Stimulated activated CD4-positive, alpha-beta T cell treated with anti-CD3 and anti-CD28 coated beads, Interleukin-1b, Interleukin-23, amount 100 ng/mL, for 1 hour (primary cell): ENCODE measurements at places on chromosomes 5 and 9.

DNA sequence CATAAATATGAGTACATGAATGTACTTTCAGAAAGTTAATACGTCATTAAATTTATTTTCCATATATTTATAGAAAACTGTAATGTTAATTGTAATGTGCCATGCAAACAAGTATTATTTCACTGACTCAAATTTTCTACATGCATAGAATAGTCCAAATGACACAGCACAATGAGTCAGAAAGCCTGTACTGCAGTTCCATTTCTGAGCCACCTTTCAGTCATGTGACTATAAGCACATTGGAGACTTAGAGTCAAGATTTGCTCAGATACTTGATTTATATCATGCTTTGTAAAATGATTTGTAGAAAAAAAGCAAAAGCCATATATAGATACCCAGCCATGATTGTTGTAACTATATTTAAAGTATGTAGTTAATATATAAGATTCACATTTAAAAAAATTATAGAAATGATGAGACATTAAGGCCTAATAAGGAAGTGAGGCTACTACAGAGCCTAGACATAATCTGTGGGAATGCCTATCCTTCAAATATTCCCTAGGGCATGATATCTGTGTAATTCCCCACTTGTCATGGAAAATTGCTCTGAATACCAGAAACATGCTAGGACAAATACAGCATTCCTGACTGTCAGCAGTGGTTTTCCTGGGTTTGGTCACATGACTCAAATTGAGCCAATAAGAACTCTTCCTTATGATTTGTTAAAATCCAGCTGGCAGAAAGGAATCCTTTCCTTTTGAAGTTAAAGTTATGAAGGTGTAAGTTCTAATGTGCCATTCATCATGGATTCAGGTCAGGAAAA, 50.0 kb downstream of the PTPRD start:
- no peak for DNase-seq

DNA sequence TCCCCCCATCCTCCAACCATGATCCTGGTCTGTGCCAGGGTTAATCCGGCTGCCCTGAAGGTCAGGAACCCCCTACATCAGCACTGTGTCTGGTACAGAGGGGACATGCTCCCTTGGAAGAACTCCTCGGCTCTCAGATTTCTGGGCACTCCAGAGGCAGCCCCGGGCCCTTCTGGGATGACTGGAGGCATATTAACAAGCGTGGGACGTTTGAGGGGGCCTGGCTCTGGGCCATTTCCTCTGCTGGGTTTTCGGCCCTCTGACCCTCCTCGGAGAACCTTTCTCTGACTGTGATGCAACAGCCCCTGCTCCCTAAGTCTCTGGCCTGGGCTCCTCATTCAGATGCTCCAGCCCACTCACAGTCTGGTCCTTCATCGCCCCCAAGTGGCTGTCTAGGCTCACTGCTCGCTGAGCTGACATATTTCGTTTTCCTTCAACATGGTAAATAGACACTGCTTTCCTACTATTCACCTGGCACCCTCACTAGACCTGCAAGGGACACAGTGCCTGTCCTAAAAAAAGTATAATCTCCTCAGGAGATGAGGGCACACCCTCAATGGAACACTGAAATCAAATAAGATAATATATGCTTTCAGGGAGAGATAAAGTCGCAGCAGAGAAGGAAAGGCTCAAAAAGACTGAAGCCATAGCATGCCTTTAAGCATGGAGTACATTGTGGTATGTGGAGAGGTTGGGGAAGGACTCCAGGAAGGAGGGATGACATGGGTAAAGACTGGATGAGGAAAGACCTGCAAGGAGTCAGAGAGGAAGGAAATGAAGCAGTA, 404.7 kb upstream of the TRPC7 start:
- DNase-seq: no peak

DNA sequence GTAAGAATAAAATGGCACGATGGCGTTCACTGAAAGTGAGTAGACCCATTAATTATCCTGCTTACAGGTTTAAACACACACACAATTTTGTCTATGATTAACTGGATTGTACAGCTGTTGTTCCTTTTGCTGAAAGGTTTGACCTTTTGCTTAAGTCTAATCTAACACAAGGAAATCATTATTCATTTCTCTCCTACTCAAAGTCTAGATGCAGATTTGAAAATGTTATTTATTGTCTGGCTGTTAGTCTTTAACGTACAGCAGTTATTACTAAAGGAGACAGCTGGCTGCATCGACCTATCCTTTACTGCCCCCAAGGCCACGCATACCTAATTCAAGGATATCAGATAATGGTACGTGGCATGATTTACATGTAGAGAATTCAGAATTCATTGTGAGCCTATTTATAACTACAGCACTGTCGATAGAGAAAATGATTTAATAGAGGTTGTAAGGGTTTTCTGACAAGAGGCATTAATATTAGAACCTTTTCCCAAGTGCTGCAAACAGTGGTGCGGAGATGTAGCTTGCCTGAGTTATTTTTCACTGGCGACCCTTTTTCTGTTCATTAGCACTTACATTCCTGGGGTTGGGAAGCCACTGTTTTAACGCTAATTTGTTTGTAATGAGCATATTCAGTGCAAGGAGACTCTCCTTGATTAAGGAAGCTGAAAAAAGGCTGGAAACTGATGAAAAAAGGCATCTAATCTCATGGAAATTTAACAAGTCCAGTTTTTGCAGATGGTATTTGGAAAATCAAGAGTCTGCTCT, 368.4 kb upstream of the GRAMD2B start:
- DNase-seq: no peak

GRCh38 chr5:15483351-15484097, 16.5 kb upstream of the FBXL7 start:
- DNase-seq: no peak

DNA sequence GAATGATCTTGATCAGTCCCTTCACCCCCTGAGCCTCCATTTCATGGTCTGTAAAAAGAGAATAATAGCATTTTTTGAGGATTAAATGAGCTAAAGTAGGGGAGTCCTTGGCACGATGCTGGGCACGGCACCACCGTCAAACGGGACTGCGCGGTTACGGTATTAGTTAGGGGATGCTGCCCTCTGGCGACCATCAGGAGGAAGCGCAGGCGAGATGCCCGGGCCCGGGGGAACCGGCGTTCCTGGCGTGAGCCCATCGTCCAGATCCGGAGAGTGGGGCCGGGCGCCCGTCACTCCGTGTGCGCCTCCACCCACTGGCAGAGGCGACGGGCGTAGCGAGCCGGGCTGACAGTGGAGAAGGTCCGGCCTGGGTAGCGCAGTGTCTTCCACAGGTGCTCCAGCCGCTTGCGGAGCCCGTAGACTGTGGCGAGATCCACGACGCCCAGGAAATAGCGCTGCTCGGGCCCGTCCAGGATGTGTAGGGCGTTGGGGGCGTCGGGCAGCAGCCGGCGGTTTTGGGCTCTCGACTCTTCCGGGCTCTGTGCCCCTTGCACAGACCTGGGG, 4.8 kb upstream of the ST6GALNAC4 start:
- DNase-seq: peak; percentile 66

DNA sequence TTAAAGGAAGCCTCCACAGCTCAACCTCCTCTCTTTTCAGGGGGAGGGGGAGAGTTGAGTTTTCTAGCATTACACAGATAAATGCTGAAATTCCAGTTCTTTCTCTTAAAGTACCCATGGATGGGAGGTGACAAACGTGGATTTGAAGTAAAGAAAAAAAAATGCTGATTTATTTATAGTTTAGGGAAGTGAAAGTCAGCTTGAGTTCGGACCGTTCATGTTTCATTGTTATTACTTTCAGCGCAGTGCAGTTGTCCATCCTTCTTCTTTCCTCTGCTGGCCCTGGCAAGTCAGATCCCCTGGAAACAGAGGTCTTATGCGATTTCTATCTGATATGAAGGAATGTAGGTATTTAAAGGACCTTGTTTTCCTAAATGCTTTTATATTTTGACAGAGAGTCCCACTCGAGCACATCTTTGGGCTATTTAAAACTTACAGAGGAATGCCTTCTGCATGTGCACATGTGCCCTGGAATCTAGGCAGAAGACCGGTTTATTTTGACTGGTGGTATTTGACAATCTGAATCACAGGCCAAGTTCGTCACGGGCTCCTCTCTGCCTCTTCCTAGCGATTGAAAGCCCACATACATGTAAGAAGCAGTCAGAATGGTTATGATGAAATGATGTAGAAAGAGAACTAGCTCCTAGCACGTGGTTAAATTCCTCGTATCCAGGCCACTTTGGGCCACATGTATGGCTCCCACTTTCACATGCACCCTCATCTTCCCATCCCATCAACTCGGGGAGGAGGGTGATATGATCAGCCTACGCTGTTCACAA, 385.2 kb upstream of the KLF4 start:
- DNase-seq: no peak

DNA sequence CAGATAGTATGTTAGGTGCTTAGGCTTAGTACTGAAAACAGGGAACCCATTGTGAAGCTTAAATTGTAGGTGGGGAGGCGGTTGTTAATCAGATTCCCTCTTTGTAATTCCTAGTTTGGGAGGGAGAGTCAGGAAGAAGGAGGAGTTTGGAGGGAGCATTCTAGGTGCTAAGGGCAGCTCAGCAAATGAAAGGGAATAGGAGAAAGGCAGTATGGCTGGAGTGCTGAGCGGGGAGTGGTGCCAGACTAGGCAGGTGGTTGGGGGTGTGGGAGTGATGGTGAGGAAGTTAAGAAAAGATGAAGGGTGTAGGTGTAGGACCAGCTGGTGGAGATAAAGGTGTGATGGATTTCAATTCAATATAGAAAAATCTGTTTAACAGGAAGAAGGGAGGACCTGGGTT, 11.1 kb upstream of the GARNL3 start:
- no peak for DNase-seq

GRCh38 chr5:115686738-115687074, 60.9 kb upstream of the TMED7 start:
- no peak for DNase-seq

DNA sequence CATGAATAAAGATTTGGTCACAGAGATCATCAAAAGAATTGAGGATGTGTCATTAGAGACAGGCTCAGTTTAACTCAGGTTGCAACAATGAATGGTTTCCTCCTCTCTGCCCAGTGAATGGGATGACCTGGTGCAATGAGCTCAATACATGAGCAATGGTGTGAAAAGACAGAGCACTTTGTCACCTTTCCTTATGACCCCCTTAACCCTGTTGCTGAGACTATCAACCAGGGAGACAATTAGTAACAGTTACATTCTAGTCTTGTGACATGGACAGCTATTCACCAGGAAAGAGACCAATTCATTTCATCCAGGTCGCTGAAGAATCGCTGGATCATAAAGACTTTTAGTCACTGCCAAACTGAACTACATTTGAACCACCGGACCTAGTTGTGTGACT, 19.9 kb upstream of the CDH6 start:
- no peak for DNase-seq

GRCh38 chr9:125633116-125633745, 73.8 kb downstream of the MAPKAP1 start:
- no peak for DNase-seq

GRCh38 chr9:8096091-8096490, 296.5 kb upstream of the DMAC1 start:
- DNase-seq: no peak

GRCh38 chr5:60597572-60598320, 102.2 kb downstream of the DEPDC1B start:
- DNase-seq: no peak

- no peak for DNase-seq
Measured at GRCh38 chr5:116455061-116455460, 119.6 kb downstream of the SEMA6A start.

DNA sequence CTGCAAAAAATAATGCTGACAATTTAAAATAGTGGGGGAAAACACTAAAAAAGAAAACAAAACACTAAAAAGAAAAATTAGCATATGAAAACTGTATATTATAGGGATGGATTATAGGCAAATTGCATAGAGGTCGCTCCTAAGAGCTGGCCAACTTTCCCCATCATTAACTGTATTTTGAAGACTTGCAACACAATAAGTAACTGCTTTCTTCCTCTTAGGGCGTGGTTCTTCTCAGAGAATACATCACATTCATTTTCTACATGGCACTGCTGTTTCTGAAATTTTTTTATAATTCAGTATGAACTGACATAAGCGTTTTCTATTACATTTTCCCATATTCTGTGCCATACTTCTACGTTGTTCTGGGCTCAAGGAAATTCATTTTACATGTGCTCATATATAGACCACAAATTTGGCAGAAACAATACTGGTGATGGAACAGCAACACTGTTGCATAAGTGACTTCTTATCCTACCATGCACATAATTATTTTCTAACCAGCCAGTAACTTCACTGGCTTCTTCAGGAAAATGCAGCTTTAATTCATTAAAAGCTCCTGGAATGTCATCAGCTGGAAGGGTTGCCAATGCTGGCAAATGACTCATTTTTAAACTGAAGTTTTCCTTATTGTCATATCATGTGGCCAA, 171.2 kb upstream of the DMAC1 start:
- no peak for DNase-seq

GRCh38 chr9:128117613-128118471, 9.7 kb downstream of the PTGES2 start:
- peak; percentile 95 for DNase-seq

DNA sequence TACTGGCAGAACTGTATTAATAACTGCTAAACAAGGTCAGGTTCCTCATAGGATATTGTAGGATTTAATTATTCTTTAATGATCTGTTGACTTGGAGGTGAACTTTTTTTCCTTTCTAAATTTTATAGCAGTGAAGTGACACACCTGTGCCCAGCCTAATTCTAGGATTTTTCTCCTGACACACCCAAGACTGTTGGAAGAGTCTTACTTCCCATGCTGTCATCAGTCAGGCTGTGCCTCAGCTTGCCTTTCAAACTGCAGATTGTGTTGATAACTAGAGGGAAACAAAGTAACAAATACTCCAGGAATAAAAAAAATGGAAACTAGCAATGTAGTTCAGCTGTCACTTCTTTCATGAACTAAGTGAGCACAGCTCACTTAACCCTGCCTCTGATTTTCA, 22.0 kb downstream of the OTULIN start:
- no peak for DNase-seq

- no peak for DNase-seq
Measured at GRCh38 chr5:180799194-180799593, 3.4 kb downstream of the MGAT1 start.

- DNase-seq: no peak
Measured at GRCh38 chr9:95506428-95506677, 10.4 kb downstream of the PTCH1 start.

DNA sequence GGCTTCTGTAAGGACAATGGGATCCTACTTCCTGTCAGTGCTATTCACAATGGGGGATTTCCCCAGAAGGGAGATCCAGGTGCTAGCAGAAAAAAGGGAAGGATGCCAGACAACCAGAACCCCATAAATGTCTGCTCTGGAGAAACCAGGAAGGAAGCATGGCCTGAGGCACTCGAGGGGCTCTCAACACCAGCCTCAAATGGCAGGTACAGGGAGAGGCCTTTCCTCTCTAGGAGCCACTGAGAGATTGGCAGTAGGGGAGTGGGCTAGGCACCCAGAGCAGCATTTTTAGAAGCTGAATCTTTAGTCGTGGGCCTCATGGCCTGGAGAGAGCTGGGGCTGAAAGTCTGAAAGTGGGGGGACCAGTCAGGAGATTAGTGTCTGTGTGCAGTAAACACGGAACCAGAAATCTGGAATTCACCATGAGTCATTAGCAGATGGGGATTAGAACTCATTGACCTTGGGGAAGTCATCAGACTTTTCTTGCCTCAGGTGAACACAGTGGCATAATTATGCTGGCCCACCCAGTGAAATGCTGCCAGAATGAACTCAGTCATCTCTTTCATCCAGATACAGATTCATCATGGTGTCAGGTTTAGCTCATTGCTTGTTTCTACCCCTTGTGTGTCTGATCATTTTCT, 28.3 kb downstream of the ARHGEF28 start:
- no peak for DNase-seq
